SK-N-SH (cell line): ENCODE measurements at places on chromosomes 2 and 18. TPM values are rescaled to one million over a fixed set of nuclear protein-coding genes. Genes with fewer than 3 reads are reported as not detected.

Gene RAD51AP2
- 0.02 TPM in 1 of 2 replicates, not detected in the other for polyA plus RNA-seq

- H3K36me3 ChIP-seq: no peaks in the 10 kb centered on the region
- H3K4me3 ChIP-seq: no peak overlapping the region
- no peak overlapping the region for H3K27ac ChIP-seq
- H3K4me1 ChIP-seq: no peaks in the 10 kb centered on the region
Measured at GRCh38 chr2:146068051-146068450, 1548.1 kb upstream of the ZEB2 start.

DNA sequence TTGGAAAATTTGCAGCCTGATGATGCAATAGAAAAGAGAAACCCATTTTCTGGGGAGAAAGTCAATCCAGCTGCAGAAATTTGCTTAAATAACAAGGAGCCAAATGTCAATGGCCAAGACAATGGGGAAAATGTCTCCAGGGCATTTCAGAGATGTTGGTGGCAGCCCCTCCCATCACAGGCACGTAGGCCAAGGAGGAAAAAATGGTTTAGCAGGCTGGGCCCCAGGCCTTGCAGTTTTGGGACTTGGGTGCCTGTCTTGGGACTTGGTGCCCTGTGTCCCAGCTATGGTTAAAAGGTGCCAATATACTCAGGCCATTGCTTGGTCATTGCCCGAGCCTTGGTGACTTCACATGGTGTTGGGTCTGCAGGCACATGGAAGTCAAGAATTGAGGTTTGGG lies 368.2 kb downstream of the ERBB4 start:
- H3K27ac ChIP-seq: no peak overlapping the region
- H3K36me3 ChIP-seq: no peaks in the 10 kb centered on the region
- no peaks in the 10 kb centered on the region for H3K27me3 ChIP-seq
- H3K4me1 ChIP-seq: no peaks in the 10 kb centered on the region
- DNase-seq: no peak

Gene REG3G
- polyA plus RNA-seq: not detected in 2 replicates

DNA sequence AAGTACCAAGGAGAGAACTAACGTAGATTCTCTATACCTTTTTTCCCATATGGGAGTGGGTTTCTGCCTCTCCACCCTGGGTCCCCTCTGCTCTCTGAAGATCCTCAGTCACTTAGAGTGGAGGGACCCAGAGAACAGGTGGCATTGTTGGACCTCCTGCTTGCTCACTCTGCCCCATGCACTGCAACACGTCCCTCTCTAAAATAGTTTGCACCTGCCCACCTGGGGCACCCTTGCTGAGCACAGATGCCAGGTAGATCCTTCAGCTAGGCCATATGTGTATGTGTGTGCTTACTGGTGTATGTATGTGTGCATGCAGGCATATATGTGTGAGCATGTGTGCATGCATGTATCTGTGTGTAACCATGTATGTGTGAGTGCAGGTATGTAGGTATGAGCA lies 2.2 kb downstream of the IL36RN start:
- no peak overlapping the region for H3K27ac ChIP-seq
- H3K36me3 ChIP-seq: no peaks in the 10 kb centered on the region
- no peak for DNase-seq
- no peaks in the 10 kb centered on the region; the same call in 1 of the 2 replicates for H3K27me3 ChIP-seq
- H3K4me3 ChIP-seq: no peak overlapping the region
